ENCODE measurements at places on chromosomes 13 and 19. TPM values are rescaled to one million over a fixed set of nuclear protein-coding genes. Genes with fewer than 3 reads are reported as not detected.

The CGB7 gene
- polyA plus RNA-seq = 1.0 TPM

The NCAN gene
- polyA plus RNA-seq = not detected

The NANOS3 gene
- not detected for polyA plus RNA-seq

The CYP4F3 gene
- polyA plus RNA-seq = 0.06 TPM

The PGLYRP2 gene
- polyA plus RNA-seq = not detected

The KCNN4 gene
- polyA plus RNA-seq = 0.55 TPM

The LRRC8E gene
- 0.22 TPM for polyA plus RNA-seq

The RAD23A gene
- 133 TPM for polyA plus RNA-seq

The FCER2 gene
- polyA plus RNA-seq = 0.38 TPM

The ZIM2 gene
- polyA plus RNA-seq = not detected

The TNFSF13B gene
- polyA plus RNA-seq = 0.62 TPM

Data from adipose tissue (tissue), 3 donors.